ENCODE measurements at places on chromosomes 1 and 21.
A peak's percentile ranks its signal among the peaks of the same experiment; 100 is the strongest.

DNA sequence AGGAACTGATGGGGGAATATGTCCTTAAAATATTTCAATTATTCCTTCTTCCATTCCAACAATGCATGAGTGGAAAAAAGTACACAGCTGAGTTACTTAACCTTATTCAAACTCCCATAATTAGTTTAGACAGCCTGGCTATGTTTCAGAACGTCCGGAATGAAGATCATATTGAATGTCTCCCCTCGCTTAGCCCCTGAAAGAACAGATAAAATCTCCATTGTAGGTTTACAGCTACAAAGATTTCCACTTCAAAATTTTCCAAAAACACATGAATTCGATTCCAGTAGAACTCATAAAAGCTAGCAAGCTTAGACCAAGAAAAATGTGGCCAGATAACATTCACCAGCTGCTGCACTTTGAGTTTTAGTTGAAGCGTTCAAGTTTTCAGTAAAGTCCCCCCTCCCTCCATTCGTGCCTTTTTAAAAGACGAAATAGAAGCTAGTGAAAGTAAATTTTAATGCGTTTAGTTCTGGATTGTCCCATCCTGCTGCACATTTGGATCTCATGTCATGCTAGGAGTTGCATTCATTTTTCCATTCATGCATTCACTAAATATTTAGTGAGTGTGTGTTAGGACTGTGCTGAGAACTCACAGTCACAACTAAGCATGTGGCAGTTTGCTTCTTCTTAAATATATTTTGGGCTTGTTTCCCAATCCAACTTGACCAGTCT lies 29.4 kb upstream of the SSX2IP start:
- no peak for DNase-seq

GRCh38 chr1:24380508-24380907 lies 33.1 kb downstream of the STPG1 start:
- no peak for DNase-seq

GRCh38 chr1:22383526-22384294 lies 67.9 kb upstream of the ZBTB40 start:
- no peak for DNase-seq

DNA sequence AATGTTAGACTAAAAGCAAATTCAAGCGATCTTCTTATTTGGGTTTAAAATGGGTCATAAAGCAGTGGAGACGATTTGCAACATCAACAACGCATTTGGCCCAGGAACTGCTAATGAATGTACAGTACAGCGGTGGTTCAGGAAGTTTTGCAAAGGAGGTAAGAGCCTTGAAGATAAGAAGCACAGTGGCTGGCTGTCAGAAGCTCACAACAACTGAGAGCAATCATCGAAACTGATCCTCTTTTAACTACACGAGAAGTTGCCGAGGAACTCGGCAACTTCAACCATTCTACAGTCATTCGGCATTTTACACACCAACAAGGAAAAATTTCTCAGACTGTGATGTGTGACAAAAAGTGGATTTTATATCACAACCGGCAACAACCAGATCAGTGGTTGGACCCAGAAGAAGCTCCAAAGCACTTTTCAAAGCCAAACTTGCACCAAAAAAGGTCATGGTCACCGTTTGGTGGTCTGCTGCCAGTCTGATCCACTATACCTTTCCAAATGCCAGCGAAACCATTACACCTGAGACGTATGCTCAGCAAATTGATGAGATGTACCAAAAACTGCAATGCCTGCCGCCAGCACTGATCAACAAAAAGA lies 47.9 kb downstream of the ASH1L start:
- DNase-seq = peak; percentile 48

GRCh38 chr1:1539310-1540089 lies 924 bp downstream of the TMEM240 start:
- peak; percentile 32 for DNase-seq

DNA sequence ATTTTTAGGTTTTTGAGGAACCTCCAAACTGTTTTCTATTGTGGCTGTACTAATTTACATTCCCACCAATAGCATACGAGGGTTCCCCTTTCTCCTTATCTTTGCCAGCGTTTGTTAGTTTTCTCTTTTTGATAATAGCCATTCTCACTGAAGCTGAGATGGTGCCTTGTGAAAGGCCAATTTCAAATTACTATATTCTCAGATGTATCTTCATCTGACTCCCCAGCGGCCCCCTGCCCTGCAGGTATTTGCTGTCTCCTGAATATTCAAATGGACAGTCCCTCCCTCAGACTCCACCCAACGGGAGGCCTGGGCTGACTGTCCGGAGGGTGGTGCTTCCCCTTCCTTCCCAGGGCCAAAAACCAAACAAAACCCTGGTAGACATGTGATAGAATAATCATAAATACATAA lies 33.5 kb upstream of the TARBP1 start:
- DNase-seq = peak; percentile 51

- DNase-seq = no peak
Observed at GRCh38 chr1:226654046-226654667, 84.9 kb downstream of the ITPKB start.

GRCh38 chr1:35558374-35559316 lies 1.0 kb downstream of the NCDN start:
- peak; percentile 52 for DNase-seq

DNA sequence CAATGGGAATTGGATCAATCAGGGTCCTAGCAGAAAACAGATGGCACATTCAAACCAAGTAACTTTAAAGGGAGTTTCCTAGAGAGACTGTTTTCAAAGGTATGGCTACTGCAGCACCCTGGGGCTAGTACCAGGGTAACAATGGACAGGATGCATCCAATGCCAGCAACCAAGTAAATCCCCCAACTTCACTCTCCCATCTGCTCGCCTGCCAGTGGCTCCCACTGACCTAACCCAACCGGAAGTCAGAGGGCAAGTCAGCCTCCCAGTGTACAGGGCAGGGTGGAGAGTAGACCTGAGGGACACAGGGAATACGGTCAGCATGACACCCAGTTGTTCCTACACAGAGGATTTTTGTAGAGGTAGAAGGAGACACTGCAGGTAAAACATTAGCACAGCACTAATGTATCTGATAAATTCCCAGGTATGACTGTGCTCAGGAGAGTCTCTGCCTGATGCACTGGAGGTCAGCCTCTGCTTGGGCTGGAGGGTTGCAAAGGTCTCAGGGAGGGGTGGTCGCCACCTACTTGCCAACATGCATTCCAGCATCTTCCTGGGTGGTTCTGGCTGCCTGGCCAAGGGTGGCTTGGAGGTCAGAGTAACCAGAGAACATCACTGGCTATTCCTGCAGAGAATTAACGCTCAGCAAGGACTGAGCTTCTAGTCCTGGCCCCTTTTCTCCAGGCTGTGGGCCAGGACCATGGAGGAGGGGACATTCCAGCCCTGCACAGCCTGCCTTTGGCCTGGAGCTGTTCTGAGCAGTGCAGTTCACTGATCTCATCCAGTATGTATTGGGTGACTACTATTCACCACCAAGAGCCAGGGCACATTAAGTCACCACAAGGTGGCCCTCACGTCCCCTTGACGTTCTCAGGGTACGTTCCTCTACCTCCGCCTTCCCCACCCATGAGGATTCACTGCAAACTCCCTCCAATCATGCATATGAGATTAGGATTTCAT lies 5.1 kb upstream of the GJA4 start:
- peak; percentile 28 for DNase-seq

DNA sequence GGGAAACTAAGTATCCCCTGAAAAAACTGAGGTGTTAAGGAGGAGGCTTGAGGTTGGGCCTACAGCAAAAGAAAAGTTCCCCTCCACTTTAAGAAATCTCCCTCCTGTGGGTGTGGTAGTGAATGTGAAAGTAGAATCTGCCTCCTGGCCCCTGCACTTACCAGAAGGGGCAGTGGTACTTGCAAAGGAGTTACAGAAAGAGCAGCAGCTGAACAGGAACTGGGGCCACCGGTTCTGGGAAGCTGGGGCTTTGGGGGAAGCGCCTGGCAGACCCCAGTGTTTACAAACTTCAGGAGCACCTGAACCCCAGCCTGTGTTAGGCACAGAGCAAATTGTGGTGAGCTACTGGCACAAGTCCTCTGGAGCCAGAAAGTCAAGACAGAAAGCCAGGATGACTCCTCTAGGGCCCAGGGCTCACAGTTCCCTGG lies 250.2 kb upstream of the FGGY start:
- peak; percentile 52 for DNase-seq

GRCh38 chr1:97925151-97925550 lies 4.3 kb upstream of the DPYD start:
- no peak for DNase-seq

DNA sequence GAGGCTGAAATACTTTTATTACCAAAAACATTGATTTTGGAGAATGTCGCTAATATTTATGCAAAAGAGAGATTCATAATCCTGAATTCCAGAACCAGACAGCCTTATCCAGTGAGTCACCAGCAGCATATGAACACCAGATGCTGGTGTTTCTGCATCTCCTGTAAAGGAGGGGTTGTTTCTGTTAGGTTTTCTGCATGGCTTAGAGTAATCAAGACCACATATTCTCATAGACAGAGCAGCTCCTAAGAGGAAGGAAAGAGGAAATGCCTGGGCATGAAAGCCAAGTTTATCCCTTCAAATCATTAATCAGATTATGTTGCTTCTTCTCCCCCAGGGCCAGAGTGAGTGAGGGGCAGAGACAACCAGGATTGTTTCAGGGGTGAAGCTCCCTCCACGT lies 86.2 kb downstream of the NGF start:
- no peak for DNase-seq

DNA sequence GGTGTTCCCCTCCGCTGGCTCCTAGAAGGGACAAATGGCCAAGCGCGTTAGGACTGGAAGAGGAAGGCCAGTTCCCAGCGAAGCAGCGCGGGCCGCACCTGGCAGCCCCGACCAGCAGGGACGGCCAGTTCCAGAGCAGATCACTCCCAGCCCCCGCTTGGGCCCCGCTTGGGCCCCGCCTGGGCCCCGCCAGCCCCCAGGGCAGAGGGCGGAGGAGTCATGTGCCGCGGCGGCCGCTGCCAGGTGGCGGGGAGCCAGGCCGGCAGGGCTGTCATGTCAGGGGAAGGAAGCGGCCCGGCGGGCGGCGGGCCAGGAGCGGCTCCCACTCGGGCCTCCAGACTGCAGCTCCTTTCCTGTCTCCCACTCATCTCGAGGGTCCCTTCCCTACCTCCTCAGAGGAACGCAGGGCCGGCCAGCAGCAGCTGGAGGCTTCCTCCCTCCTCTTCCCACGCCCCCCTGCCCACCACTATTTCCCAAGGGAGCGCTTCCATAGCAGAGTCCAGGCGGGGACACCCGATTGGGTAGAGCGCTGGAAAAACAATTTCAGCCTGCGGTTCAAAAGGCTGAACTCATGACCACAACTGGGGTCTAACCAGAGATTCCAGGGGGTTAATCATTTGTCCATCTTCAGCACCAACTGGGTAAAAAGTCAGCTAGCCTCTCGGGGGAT lies 16.5 kb downstream of the ZNF697 start:
- peak; percentile 70 for DNase-seq

- DNase-seq = no peak
Observed at GRCh38 chr1:180503280-180503862, 994 bp upstream of the ACBD6 start.

GRCh38 chr1:183126528-183126927 lies 59.5 kb upstream of the LAMC2 start:
- no peak for DNase-seq

- no peak for DNase-seq
Observed at GRCh38 chr1:66788231-66788939, 12.7 kb downstream of the INSL5 start.

DNA sequence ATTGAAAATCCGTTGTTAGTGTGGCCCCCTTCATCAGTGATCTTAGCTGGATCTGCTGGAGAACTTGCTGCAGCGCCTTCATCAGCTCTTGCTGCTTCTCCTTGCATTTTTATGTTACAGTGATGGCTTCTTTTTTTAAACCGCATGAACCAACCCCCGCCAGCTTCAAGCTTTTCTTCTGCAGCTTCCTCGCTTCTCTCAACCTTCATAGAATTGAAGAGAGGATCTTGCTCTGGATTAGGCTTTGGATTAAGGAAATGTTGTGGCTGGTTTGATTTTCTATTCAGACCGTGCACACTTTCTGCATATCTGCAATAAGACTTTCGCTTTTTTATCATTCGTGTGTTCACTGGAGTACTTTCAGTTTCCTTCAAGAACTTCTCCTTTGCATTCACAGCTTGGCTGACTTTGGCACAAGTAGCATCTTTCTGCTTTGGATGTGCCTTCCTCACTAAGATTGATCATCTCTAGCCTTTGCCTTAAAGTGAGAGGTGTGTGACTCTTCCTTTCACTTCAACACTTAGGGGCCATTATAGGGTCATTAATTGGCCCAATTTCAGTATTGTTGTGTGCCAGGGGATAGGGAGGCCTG lies 13.1 kb downstream of the RNF187 start:
- DNase-seq = no peak

- no peak for DNase-seq
Observed at GRCh38 chr21:41634858-41635257, 126.9 kb upstream of the TMPRSS2 start.

GRCh38 chr21:46455575-46456385 lies 2.9 kb upstream of the DIP2A start:
- peak; percentile 14 for DNase-seq

Measured in common myeloid progenitor, CD34-positive (primary cell).